ENCODE measurements at places on chromosomes 1 and 21. TPM values are rescaled to one million over a fixed set of nuclear protein-coding genes. Genes with fewer than 3 reads are reported as not detected.

The SESN2 gene
- polyA plus RNA-seq, result 7.7 TPM

The LINGO4 gene
- not detected for polyA plus RNA-seq

The BNIPL gene
- polyA plus RNA-seq, result 0.16 TPM

The SPATA1 gene
- 0.17 TPM for polyA plus RNA-seq

The PGBD5 gene
- polyA plus RNA-seq, result 16.3 TPM

The IVL gene
- not detected for polyA plus RNA-seq

The FTCD gene
- polyA plus RNA-seq, result 1.4 TPM

The AIM2 gene
- polyA plus RNA-seq, result 11.5 TPM

The C1orf87 gene
- polyA plus RNA-seq, result not detected

The LCE1E gene
- polyA plus RNA-seq, result not detected

The WASF2 gene
- polyA plus RNA-seq, result 3.3 TPM

The IFI44L gene
- polyA plus RNA-seq, result 0.10 TPM

The LCE2C gene
- not detected for polyA plus RNA-seq

The RAB3B gene
- 15.0 TPM for polyA plus RNA-seq

The PTGER3 gene
- 1.7 TPM for polyA plus RNA-seq

The OR10Z1 gene
- not detected for polyA plus RNA-seq

The FAM151A gene
- polyA plus RNA-seq, result not detected

The HES4 gene
- 204 TPM for polyA plus RNA-seq

The TDRD5 gene
- polyA plus RNA-seq, result not detected

The SWT1 gene
- 9.3 TPM for polyA plus RNA-seq

The ZNF436 gene
- 27.1 TPM for polyA plus RNA-seq

The RUNX3 gene
- not detected for polyA plus RNA-seq

The PRKCZ gene
- polyA plus RNA-seq, result 54.9 TPM

The LCE3E gene
- polyA plus RNA-seq, result not detected

The FNDC5 gene
- polyA plus RNA-seq, result 20.5 TPM

The TARBP1 gene
- polyA plus RNA-seq, result 329 TPM

The SH3BGR gene
- polyA plus RNA-seq, result 13.8 TPM

The ECM1 gene
- 4.2 TPM for polyA plus RNA-seq

The AJAP1 gene
- polyA plus RNA-seq, result 11.0 TPM

The OR2L5 gene
- polyA plus RNA-seq, result 0.10 TPM

The NR1I3 gene
- not detected for polyA plus RNA-seq

The TNFAIP8L2 gene
- not detected for polyA plus RNA-seq

The TLR5 gene
- polyA plus RNA-seq, result not detected

The CLCA2 gene
- polyA plus RNA-seq, result not detected

The TNFRSF8 gene
- not detected for polyA plus RNA-seq

The LZIC gene
- 57.2 TPM for polyA plus RNA-seq

The BRINP3 gene
- 3.7 TPM for polyA plus RNA-seq

The TEX38 gene
- polyA plus RNA-seq, result not detected

The LEMD1 gene
- polyA plus RNA-seq, result 67.6 TPM

The ATP1A4 gene
- polyA plus RNA-seq, result not detected

The OLIG2 gene
- 0.84 TPM for polyA plus RNA-seq

The ZBTB8A gene
- 6.9 TPM for polyA plus RNA-seq

The FAM167B gene
- not detected for polyA plus RNA-seq

The PIGP gene
- polyA plus RNA-seq, result 38.5 TPM

The SELENBP1 gene
- polyA plus RNA-seq, result not detected

The RBM11 gene
- polyA plus RNA-seq, result 20.0 TPM

The CA14 gene
- polyA plus RNA-seq, result 1.5 TPM

The GUCA2A gene
- polyA plus RNA-seq, result not detected

The NBPF6 gene
- polyA plus RNA-seq, result not detected

The HEYL gene
- polyA plus RNA-seq, result not detected
